Right atrium auricular region (tissue), 2 donors: ENCODE measurements at places on chromosomes 6 and 20.

- no peaks in the 10 kb centered on the region for H3K4me1 ChIP-seq
- H3K27ac ChIP-seq = no peak overlapping the region
- H3K36me3 ChIP-seq = no peaks in the 10 kb centered on the region
Observed at GRCh38 chr6:1438471-1438881, 49.1 kb downstream of the FOXF2 start.

GRCh38 chr6:142881290-142881689 is 63.7 kb downstream of the HIVEP2 start:
- H3K4me3 ChIP-seq = no peak overlapping the region
- peak overlapping the region; percentile 77 for H3K27ac ChIP-seq
- no peaks in the 10 kb centered on the region for H3K27me3 ChIP-seq
- DNase-seq = no peak
- no peaks in the 10 kb centered on the region for H3K36me3 ChIP-seq

- H3K4me1 ChIP-seq = no peaks in the 10 kb centered on the region
- no peaks in the 10 kb centered on the region for H3K36me3 ChIP-seq
- H3K4me3 ChIP-seq = no peak overlapping the region
- peak overlapping the region; percentile 77 for H3K27ac ChIP-seq
- no peaks in the 10 kb centered on the region for H3K27me3 ChIP-seq
Observed at GRCh38 chr6:148500402-148500801, 157.8 kb downstream of the SASH1 start.

- no peak for DNase-seq
- no peak overlapping the region for H3K27ac ChIP-seq
- H3K4me1 ChIP-seq = no peaks in the 10 kb centered on the region
Observed at GRCh38 chr6:104229057-104229456, 630.7 kb downstream of the HACE1 start.

DNA sequence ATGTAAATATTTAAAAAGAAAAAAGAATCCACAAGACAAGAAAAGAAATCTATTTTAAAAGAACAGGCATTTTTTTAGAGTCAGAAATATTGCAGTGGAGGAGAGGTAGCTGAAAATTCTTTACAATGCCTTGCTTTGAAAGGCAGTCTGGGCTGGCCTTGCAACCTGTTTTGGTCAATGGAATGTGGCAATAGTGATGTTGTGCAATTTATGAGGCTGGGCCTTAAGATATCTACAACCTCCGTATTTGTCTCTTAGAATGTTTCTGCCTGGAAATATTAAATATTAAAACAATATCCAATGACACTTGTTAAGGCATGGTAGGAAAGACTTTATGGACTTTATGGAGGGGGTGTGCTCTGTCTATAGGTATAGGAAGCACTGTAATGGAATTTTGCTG is 14.8 kb upstream of the SCGN start:
- H3K36me3 ChIP-seq = no peaks in the 10 kb centered on the region
- H3K27me3 ChIP-seq = no peaks in the 10 kb centered on the region
- DNase-seq = no peak
- no peak overlapping the region for H3K27ac ChIP-seq
- H3K4me3 ChIP-seq = no peak overlapping the region
- no peaks in the 10 kb centered on the region for H3K4me1 ChIP-seq

- H3K4me3 ChIP-seq = no peak overlapping the region
- no peaks in the 10 kb centered on the region for H3K4me1 ChIP-seq
- no peak overlapping the region for H3K27ac ChIP-seq
- H3K36me3 ChIP-seq = no peaks in the 10 kb centered on the region
Observed at GRCh38 chr6:158894193-158894592, 75.0 kb upstream of the EZR start.

- DNase-seq = no peak
- no peaks in the 10 kb centered on the region for H3K4me1 ChIP-seq
- no peak overlapping the region for H3K4me3 ChIP-seq
Observed at GRCh38 chr20:18778690-18779392, 34.7 kb upstream of the SCP2D1 start.

DNA sequence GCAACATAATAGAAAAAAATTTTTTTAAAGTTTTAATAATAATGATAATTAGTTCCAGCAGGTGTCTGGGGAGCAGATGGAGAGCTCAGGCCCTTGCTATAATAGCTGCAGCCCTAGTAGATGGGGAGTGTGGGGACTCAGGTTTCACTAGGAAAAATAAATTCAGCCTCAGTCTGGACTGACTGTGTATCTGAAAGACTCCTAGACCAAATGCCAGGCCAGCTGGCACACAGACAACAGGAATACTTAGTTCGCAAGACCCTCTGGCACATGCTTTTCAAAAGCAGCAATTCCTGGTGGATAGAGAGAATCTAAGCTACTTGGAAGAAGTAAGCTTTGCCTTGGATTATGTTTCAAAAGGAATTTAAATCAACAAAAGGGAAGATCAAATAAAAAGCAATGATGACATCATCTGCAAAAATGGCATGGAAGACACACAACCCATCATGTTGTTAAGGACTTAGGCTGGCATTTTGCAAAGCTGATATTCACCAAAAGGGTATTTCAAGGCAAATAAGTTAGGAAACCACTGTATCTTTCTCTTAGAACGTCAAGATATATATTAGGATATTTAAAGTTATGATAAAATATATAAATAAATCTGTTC is 107.8 kb downstream of the RNGTT start:
- H3K4me1 ChIP-seq = no peaks in the 10 kb centered on the region
- H3K36me3 ChIP-seq = no peaks in the 10 kb centered on the region
- no peaks in the 10 kb centered on the region for H3K27me3 ChIP-seq
- DNase-seq = no peak

- no peaks in the 10 kb centered on the region for H3K4me1 ChIP-seq
- no peak overlapping the region for H3K27ac ChIP-seq
- H3K36me3 ChIP-seq = no peaks in the 10 kb centered on the region
- H3K27me3 ChIP-seq = no peaks in the 10 kb centered on the region
Observed at GRCh38 chr20:51272401-51272800, 249.5 kb upstream of the KCNG1 start.

DNA sequence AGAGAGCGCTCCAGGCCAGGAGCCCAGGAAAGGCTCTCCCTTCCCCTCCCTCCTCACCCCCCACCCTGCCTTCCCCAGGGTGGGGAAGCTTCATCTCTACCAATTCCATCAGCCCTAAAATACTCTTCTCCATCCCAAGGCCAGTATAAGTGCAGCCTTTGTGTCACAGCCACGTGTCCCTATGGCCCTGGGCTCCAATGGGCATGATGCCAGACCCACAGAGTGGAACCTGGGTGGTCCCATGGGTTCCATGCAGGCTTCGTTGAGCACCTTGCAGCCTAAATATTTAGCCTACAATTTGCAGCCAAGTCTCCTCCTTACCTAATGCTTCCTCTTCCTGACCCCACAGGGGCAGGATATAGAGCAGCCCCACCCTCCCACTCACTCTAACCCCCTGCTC is 976 bp upstream of the MATN4 start:
- H3K27me3 ChIP-seq = no peaks in the 10 kb centered on the region
- no peak overlapping the region for H3K27ac ChIP-seq
- H3K36me3 ChIP-seq = no peaks in the 10 kb centered on the region

DNA sequence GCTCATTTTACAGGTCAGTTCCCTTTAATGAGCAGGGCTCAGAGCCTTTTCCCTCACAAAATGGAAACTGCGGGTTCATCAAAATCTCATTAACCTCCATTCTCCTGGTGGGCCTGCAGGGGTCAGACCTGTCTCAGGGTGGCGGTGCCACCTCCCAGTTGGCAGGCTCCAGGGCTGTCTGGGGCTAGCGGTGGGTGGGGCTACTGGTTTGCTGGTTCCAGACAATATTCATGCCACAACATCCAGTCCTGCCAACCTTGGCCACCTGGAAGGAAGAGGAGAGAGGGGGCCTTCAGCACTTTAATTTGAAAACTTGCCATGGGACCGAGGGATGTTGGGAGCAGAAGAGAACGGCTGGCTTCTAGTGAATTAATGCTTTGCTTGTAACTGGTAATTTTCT is 41.9 kb upstream of the CTNNBL1 start:
- no peak overlapping the region for H3K27ac ChIP-seq
- H3K36me3 ChIP-seq = no peaks in the 10 kb centered on the region
- no peak overlapping the region for H3K4me3 ChIP-seq
- no peak for DNase-seq

- H3K27me3 ChIP-seq = no peaks in the 10 kb centered on the region
- no peak overlapping the region for H3K27ac ChIP-seq
- H3K36me3 ChIP-seq = no peaks in the 10 kb centered on the region
- H3K4me1 ChIP-seq = no peaks in the 10 kb centered on the region
Observed at GRCh38 chr20:56706867-56707360, 77.8 kb downstream of the TFAP2C start.

GRCh38 chr20:41524980-41525613 is 93.1 kb downstream of the CHD6 start:
- H3K27me3 ChIP-seq = no peaks in the 10 kb centered on the region
- H3K36me3 ChIP-seq = no peaks in the 10 kb centered on the region
- peak overlapping the region; percentile 12 for H3K4me3 ChIP-seq
- no peak overlapping the region for H3K27ac ChIP-seq
- DNase-seq = peak; percentile 76

- H3K27me3 ChIP-seq = no peaks in the 10 kb centered on the region
- H3K4me3 ChIP-seq = no peak overlapping the region
- no peak overlapping the region for H3K27ac ChIP-seq
- no peaks in the 10 kb centered on the region for H3K4me1 ChIP-seq
Observed at GRCh38 chr6:103313432-103313831, 1546.3 kb downstream of the HACE1 start.

DNA sequence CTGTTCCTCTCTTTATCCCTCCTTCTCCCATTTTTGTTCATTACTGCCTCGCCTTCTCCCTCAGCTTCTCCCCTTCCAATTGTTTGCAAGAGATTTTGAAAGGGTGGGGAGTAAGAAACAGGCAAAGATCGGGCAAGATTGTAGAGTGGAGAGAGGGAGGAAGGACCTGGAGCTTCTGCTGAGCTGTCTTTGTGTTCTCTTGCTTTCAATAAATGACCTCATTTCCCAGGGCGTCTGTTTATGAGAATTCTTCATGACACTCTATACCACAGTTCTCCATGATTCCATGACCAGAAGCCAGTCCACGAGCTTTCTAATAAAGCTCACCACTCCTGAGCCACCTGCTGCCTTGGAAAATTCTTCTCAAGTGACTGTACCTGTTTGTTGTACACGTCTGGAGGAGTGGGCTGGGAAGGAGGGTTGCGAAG is 50.0 kb upstream of the PLEKHG1 start:
- H3K27ac ChIP-seq = no peak overlapping the region
- no peak overlapping the region for H3K4me3 ChIP-seq
- no peaks in the 10 kb centered on the region for H3K27me3 ChIP-seq

- no peaks in the 10 kb centered on the region for H3K4me1 ChIP-seq
- no peaks in the 10 kb centered on the region for H3K36me3 ChIP-seq
Observed at GRCh38 chr6:139711804-139712585, 337.5 kb upstream of the CITED2 start.

- H3K4me1 ChIP-seq = peaks cover 42% of the 10 kb centered on the region
- peak overlapping the region; percentile 94 for H3K27ac ChIP-seq
- H3K36me3 ChIP-seq = peaks cover 21% of the 10 kb centered on the region
- DNase-seq = peak; percentile 70
Observed at GRCh38 chr6:134176264-134176975, 124.0 kb upstream of the SLC2A12 start.

GRCh38 chr6:31495580-31495979 is 2.4 kb upstream of the MICB start:
- no peak for DNase-seq
- H3K4me1 ChIP-seq = no peaks in the 10 kb centered on the region
- H3K27ac ChIP-seq = peak overlapping the region; percentile 4
- no peaks in the 10 kb centered on the region for H3K27me3 ChIP-seq
- H3K4me3 ChIP-seq = no peak overlapping the region

DNA sequence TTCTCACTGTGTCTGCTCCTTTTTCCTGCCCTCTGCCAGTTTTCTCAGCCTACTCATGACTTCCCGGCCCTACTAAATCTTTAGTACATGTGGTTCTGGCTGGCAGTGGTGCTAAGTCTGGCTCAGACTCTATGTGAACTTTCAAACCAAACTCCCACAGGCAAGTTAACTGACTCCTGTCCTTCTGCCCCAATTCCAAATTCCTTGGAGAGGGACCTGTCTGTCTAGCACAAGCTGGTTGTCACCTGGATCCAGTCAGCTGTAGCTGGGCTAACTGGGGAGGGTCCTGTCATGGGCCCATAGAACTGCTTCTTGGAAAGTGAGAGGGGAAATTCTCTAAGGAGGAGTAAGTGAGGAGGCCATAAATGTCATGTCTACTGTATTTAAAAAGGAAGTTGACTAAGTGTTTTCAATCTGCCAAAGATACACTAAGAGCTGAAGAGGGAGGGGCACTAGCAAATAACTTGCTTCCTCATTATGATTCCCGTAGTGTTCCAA is 240.1 kb downstream of the KCNQ5 start:
- no peak overlapping the region for H3K27ac ChIP-seq
- H3K36me3 ChIP-seq = no peaks in the 10 kb centered on the region
- no peaks in the 10 kb centered on the region for H3K27me3 ChIP-seq

DNA sequence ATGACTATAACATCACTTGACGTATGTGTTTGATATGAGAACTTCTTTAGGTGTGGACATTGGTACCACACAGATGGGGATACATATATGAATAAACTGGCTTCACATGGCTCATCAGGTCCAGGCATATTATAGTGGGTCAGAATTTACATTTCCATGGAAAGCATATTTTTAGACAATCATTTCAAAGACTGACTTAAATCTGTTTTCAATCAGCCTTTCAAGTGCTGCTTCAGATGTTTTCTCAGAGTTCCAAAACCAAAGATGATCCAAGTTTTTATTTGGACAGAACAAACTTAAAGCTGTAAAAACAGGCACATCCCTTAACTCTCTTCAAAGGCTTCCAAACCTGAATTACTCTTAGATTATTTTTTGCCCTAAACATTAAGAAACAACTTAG is 88.1 kb downstream of the PRSS35 start:
- no peak overlapping the region for H3K27ac ChIP-seq
- H3K27me3 ChIP-seq = no peaks in the 10 kb centered on the region
- DNase-seq = no peak
- no peaks in the 10 kb centered on the region for H3K36me3 ChIP-seq
- H3K4me1 ChIP-seq = no peaks in the 10 kb centered on the region

GRCh38 chr6:163173741-163174140 is 240.8 kb upstream of the QKI start:
- no peaks in the 10 kb centered on the region for H3K4me1 ChIP-seq
- no peak overlapping the region for H3K4me3 ChIP-seq
- no peaks in the 10 kb centered on the region for H3K27me3 ChIP-seq
- H3K27ac ChIP-seq = no peak overlapping the region
- DNase-seq = no peak

DNA sequence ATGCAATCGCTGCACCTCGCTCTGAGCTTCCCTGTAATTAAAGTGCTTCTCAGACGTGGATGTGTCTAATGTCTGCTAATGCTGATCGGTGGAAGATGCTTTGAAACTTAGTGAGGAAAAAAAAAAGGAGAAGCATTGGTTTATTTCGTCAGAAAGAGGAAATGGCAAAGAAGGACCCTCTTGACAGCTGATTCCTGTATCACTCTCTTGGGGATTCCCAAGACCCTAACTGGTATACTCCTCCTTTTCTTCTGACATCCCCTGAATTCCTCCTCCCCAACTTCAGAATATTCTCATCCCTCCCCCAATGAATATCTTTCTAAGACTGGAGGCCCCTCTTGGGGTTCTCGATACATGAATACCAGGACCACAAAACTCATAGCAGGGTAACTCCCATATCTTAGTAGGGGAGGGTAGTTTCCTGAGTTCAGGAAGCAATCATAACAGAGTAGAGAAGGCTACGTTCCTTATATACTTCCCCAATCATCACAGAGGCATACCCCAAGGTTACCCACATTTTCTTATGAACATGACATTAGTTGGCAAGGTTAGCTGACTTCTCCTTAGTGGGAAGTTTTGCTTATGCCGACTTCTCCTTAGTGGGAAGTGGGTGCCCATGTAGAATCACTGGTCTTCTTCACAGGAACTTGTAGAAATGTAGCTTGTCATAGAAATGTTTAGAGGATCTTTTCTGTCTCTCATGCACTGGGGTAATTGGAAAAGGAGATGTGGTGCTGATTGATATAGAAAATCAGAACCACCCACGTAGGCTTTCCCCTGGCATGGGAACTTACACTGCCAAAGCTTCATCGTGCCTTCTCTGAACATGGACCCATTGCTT is 63.8 kb upstream of the ATXN1 start:
- H3K4me1 ChIP-seq = no peaks in the 10 kb centered on the region
- no peaks in the 10 kb centered on the region for H3K36me3 ChIP-seq
- no peak for DNase-seq
- no peak overlapping the region for H3K4me3 ChIP-seq
- no peak overlapping the region for H3K27ac ChIP-seq
